ENCODE measurements at places on chromosomes 13 and 19.
A peak's percentile ranks its signal among the peaks of the same experiment; 100 is the strongest.

DNA sequence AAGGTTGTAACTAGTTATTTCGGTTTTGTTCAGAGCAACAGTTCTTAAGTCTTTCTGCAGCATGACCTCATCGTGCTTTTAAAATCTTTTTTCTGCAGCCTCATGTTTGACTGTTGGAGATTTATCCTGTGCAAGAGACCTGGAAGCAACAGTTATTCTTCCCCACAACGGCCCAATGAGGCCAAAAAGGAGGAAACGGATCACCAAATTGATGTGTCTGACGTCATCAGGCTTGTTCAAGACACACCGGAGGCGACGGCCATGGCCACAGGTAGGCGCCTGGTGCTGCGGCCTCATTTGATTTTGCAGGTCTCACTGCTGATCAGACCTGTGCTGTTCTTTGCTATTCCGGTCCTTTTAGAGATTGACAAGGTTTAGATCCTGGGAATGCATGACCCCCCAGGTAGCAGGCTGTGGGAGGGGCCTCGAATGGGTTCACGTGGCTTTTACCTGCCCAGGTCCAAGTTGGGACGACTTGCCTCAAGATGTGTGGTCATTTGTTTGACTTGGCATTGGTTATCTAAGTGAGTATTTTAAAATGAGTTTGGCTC, 66.8 kb upstream of the MCF2L start:
- DNase-seq, result no peak

GRCh38 chr13:76991432-76991795, 467 bp upstream of the CLN5 start:
- peak; percentile 47 for DNase-seq

- DNase-seq, result no peak
Observed at GRCh38 chr19:55578031-55578760, 2.5 kb downstream of the ZNF579 start.

- peak; percentile 27 for DNase-seq
Observed at GRCh38 chr13:52127783-52128702, 830 bp downstream of the NEK5 start.

DNA sequence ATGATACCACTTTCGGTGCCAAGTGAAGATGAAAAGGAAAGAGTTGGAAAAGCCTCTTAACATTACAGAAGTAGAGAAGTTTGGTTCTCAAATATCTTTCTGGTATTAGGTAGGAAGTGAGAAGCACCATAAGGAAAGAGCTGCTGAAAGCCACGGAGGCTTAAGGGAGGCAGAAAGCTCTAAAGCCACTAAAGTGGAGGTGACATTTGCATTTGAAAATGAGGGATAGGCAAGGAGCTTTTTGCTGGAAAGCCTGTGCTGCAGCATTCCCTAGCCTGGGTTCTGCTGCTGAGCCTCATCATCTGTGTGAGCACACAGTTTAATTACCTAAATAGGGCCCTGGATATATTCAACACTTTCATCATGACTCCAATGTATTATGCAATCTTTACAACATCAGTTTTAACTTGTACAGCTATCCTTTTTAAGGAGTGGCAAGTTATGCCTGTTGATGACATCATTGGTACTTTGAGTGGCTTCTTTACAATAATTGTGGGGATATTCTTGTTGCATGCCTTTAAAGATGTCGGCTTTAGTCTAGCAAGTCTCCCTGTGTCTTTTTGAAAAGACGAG, 315.4 kb downstream of the RBM26 start:
- no peak for DNase-seq

DNA sequence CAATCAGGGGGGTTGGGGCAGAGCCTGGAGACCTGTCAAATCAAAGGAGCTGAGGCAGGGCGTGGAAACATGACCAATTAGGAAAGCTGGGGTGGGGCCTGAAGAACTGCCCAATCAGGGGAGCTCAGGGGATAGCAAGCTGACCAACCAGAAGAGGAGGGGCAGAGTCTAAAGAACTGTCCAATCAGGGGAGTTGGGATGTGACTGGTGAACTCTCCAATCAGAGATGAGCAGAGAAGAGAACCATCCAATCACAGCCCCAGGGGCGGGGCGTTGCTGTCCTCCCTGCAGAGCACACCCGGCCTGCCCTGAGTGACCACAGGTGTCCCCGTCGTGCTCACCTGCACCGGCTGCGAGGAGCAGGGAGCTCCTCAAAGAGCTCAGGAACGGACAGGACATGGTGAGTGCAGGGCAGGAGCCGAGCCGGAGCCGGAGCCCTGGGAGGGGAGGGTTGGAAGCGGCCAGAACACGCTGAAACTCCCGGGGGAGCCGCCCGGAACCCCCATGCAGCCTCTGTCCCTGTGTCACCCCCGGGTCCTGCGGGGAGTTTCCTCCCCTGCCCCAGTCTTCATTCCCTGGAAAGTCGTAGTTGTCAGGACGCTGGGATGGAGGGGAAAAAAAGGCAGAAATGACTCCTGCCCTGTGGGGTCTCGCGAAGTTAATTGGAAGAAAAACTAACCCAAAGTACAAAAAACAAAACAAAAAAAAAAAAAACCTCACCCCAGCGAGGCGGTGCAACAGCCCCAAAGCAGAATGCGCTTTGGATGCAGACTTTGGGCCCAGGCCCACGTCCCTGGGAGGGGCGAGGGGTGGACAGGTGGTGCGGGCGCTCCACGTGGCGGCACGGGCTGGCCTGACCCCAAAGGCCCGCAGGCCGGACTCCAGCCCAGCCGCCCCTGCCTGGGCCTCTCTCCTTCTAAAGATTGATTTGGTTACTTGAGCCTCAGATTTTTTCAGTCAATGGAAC, at the start of gene ZNF556:
TSS of gene ZNF556 (plus strand) at position 311 of the 967 bp plus-strand sequence. CDS start at position 398, 87 bp downstream.
- DNase-seq, result no peak

DNA sequence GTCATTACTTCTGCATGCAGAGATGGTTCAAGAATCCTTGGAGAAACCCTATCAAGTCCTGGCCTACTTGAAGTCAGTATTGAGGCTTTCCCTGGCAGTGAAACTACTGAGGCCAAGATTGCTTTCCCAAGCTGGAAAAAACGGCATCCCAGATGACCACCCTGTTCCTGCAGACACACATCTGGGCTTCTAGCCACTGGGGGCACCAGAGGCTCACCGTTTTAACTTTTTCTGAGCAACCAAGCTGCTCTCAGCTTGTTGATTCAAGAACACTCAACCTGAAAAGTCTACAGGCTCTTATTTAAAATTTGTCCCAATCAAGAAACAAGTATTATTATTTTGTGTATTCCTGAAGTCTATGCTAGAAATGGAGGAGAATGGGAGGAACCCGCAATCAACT, 66.6 kb downstream of the SPRYD7 start:
- no peak for DNase-seq

DNA sequence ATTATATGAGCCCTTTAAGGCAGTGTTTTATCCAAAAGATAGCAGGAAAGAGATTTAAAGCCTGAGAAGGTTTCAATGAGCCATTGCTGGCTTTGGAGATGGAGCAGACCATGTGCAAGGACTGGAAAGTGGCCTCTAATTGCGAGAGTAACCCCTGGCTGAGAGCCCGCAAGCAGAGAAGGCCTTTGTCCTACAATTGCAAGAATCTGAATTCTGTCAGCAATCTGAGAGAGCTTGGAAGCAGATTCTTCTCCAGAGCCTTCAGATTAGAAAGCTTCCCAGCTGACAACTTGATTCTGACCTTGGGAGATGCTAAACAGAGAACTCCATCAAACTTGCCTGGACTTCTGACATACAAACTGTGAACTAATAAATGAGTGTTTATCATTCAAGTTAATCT, 528.7 kb upstream of the KLF12 start:
- no peak for DNase-seq

DNA sequence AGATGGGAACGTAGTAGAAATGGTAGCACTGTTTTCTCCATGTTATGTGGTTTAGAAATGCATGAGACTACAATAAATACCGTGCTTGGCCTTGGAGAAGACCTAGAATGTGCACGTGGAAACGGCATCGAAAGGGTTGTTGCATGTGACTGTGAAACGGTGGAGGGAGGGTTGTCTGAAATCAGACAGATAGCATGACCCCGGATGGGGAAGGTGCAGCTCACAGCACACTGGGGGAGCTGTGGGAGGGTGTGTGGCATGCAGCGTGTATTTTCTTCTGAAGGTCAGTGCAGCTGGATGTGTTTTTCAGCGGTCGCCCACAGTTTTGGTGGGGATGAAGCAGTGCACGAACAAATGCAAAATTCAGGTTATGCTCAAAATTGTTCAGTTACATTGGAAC, 63.4 kb downstream of the CELF5 start:
- no peak for DNase-seq
